ENCODE measurements at places on chromosomes 3 and 15.

DNA sequence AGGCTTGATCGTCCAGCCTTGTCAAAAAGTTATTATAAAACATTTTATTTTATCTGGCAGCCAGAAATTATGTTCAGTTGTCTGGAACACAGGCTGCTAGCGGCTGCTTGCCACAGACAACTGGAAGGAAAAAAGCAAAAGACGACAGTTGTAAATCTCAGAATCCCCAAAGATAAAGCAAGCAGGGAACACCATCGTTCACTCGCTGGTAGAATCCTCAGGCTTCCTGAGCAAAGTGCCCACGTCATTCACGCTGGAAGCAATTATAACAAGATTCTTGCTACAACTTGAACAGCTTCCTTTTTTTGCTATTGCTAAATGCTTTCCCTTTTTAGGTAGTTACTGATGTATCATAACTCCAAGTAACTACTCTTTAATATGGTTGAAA lies 33.6 kb downstream of the ADAMTS17 start:
- no peak for DNase-seq

DNA sequence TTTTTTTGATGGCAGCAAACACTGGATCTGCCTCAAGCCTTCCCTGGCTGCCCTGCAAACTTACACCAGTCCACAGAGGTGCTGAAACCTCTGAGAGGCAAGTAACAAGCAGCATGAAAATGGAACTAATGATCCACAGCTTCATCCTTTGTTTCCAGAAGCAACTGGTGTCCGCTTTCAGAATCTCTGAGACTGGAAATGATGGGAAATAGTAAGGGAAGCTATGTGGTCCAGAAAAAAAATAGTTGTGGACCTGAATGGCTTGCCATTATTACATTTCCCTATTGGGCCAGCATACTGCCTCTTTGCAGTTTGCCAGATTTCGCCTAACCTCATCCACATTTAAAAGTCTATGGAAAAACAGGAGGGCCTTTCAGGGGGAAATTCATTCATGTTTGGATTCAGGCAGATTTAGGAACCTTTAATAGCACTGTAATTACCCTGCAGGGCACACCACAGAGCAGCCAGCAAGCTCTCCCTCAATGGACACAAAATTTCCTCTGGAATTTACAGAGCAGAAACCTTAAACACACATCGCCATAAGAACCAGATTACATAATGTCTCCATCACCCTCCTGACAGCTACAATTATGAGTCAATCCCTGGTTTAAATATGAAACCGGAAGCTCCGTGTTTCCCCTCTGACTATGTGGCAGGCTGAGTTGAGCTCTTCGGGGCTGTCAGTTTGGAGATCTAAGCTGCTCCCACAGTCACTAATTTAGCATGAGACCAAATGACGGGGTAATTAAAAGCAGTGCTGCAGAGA lies 134.4 kb downstream of the TMCO5A start:
- DNase-seq: no peak

GRCh38 chr3:41579861-41580260 lies 380.6 kb downstream of the CTNNB1 start:
- no peak for DNase-seq

DNA sequence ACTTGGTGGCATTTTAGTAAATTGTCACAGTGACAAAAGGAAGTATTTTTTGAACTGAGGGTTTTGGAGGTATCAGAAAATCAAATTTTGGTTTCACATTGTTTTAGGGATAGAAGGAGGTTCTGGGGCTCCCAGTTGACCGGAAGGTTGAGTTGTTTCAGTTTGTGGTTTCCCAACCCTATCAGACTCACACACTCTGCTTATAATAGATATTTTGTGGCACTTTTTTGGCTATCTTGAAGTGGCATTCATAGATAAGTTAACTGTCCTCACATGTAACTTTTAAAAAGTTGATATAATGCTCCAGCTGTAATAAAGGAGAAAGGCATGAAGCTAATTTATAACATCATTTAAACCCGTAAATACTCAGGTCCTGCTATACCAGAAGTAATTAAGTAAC lies 12.8 kb downstream of the ARMC8 start:
- no peak for DNase-seq

GRCh38 chr15:45995800-45996199 lies 361.0 kb downstream of the SQOR start:
- DNase-seq: no peak

DNA sequence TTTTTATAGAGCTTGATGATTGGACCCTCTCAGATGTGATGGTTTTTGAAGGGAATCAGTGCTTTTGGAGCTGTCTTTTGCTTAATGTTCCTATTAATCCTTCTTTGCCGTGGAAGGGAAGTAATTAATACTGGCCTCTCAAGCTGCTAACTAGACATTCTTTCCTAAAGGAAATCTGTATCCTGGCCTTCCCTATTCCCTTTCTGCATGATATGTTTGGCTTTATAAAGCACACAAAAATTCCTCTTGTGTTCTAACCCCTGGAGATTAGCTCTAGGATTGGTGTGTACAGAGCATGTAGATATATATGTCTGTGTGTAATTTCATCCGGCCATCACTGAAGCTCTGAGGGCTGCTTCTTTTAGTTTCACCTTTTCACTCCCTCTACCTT lies 6.9 kb downstream of the ATXN7 start:
- DNase-seq: no peak

GRCh38 chr3:15977090-15977489 lies 179.3 kb upstream of the ANKRD28 start:
- no peak for DNase-seq

DNA sequence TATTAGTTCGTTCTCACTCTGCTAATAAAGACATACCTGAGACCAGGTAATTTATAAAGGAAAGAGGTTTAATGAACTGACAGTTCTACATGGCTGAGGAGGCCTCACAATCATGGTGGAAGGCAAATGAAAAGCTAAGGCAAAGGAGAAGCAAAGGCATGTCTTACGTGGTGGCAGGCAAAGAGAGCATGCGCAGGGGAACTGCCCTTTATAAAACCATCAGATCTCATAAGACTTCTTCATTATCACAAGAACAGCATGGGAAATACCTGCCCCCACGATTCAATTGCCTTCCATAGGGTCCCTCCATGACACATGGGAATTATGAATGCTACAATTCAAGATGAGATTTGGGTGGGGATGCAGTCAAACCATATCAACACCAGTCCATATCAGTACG lies 133.5 kb downstream of the ZNF621 start:
- DNase-seq: no peak

DNA sequence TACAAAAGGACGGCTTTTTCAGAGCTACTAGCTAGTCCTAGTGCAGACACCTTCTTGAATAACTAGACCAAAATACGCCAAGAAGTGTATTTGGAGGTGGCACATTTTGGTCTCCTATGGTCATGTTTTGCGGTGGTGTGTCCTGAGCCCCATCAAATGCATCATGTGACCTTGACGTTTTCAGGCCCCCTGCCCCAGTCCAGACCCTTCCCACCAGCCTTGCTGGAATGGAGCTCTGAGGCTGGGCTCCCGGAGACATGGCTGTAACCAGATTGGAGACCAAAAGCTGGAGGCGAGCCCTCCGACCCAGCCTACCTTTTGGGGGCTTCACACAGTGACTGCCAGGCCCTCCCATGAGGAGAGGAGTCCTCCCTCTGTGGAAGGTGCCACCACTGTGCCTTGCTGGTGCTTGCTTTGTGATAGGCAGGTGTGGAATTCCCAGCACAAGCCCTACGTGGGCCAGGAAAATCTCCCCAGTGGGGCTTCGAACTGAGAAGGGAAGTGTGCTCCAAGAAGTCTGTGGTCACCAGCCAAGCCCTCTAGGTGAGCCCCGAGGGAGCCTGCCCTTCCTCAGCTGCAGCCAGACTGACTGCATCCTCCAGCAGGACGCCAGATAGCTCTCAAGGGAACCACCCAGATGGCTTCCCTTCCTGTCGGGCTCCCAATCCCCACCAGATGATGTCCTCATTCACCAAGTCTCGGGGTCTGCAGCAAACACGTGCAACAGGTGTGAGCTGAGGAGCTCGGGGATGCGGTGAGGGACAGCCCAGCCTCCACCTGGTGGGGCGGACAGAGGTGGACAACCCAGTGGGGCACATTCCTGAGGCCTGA lies 126.2 kb downstream of the ASB7 start:
- DNase-seq: no peak

DNA sequence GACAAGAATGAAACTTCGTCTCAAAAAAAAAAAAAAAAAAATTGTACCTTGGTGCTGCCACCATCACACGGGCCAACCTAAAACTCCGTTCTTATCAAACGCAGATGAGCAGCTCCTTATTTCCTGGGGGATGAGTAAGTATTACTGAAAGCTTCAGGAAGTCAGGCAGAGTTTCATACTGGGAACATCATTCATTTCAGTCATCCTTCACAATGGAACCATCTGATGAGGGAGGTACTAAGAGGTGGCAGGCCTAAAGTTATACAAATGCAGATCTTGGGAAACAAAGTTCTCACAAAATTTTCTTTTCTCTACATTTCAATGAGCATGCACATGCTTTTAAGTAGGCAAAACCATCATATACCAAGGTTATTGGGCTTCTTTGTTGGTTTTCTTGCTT lies 636.0 kb upstream of the LMCD1 start:
- DNase-seq: no peak

DNA sequence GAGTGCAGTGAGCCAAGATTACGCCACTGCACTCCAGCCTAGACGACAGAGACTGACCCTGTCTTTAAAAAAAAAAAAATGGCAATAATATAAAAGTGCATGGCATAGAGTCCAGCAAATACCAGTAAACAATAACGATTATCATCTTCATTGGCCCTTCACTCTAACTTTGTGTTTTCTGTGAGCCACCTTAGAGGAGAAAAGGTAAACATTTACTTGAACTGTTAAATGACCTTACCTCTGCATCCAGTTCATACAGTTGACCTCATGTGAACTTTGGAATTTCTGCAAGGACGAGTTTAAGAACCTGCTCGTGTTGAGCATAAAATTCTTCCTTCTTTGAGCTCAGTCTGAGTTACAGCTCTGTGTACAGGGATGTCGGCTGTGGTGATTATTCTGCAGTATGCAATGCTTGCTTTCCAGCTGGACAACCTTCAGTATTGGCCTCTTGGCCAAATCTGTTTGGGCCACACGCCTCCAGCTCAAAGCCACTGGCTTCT lies 56.6 kb downstream of the RLBP1 start:
- DNase-seq: no peak

DNA sequence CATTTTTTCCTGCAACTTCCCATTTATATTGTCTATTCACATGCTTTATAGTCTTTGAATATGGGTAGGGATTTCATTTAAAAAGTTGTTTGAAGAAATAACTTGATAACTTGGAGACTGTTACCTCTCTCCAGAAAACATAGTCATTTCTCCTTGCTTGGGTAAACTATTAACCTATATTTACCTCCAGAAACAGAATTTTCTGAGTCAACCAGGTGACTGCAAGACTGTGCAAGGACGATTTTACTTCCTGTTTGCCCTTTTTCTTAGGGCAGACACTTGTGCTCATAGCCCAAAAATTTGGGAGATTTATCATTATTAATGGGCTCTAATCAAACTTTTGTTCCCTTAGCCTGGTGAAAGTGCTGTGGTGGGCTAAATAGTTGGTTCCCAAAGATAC lies 14.3 kb upstream of the MOBP start:
- no peak for DNase-seq

DNA sequence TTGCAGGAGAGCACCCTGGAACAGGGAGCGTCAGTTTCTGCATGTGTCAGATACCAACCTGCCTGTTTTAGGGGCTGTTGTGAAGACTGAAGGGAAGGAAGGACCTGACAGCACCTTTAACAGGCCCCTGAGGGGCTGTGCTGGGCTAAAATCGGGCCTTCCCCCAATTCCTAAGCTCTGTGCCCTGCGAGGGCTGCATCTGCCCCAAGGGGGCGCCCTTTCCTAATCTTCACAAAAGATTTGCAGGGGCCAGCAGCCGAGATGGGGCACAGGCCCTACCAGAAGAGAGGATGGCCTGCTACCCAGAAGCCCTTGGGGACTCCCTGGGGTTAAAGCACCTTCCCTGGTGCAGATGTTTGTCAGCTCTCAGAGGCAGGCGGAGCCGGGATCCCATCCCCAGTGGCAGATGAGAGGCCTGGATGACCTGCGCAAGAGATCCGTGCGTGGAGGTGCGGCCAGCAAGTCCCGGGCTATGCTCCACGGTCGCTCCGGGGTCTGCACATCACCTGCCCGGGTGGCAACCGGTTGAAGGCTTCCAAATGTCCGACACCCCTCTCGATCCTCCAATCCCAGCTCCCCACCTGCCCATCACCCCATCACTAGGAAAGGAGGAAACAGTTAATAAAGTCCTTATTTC lies 53.6 kb downstream of the RHCG start:
- no peak for DNase-seq

GRCh38 chr3:69787436-69788168 lies 48.3 kb downstream of the MITF start:
- DNase-seq: no peak

- no peak for DNase-seq
These were observed 18.0 kb downstream of the NCEH1 start for GRCh38 chr3:172692751-172693338.

DNA sequence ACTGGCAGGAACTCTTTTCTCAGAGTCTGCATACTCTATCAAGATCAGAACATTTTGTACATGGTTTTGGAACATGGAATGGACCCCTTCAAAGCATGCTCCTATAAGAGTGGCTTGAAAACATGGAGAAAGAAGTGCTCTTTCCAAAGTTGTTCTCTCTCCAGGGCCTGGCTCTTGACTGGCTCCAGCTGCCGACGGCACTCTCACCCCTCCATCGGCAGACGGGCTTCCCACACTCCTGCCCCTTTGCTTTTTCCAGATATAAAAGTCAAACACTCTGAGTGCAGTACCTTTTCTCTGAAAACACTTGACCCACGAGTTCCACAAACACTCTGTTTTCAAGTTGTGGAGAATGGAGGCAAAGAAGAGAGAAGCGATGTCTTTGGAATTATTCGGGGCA lies 72.5 kb upstream of the ONECUT1 start:
- no peak for DNase-seq

DNA sequence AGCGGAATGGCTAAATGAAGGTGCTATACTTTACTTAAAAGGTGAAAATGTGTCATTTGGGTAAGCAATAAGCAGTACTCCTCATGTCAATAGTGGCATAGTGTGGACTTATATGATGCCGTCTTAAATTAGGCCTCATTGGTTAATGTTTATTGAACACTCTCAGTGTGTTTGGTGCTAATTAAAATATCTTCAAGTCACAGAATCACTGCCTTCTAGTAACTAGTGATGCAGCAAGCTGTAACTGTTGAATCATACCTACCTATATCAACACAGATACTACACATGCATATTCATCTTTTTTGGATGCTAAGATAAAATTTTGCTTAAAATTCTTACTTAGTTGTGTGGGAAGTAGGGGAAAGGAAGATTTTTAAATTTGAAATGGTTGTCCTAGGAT lies 30.7 kb downstream of the ARHGAP31 start:
- no peak for DNase-seq

GRCh38 chr3:52523386-52524257 lies 10.0 kb downstream of the NT5DC2 start:
- DNase-seq: no peak

DNA sequence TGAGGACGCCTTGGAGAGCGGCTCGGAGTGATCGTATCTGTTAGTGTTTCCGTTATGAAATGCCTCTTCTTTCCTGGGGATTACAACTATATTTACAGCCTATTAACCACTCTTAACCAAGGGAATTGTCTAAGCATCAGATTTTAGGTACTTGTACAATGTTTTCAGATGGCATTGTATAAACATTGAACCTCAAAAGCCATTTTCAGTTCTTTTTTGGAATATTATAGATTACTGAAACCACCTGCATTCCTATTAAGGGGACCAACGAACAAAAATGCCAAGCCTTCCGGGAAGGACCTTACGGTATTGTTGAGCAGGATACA lies 1.1 kb downstream of the NEO1 start:
- DNase-seq: no peak

All from activated naive CD8-positive, alpha-beta T cell treated with anti-CD3 and anti-CD28 coated beads, Interleukin-2, amount 50 U/mL, for 16 hours (primary cell).